Thoracic aorta (tissue), 2 donors: ENCODE measurements at places on chromosomes 1 and 21. TPM values are rescaled to one million over a fixed set of nuclear protein-coding genes. Genes with fewer than 3 reads are reported as not detected.
A peak's percentile ranks its signal among the peaks of the same experiment; 100 is the strongest.

- DNase-seq: no peak
These were observed 16.1 kb downstream of the H6PD start for GRCh38 chr1:9250411-9251381.

- DNase-seq: no peak
These were observed 111.2 kb downstream of the LIPI start for GRCh38 chr21:14099570-14099969.

- no peak for DNase-seq
These were observed 2.1 kb upstream of the RGS1 start for GRCh38 chr1:192573499-192573898.

- DNase-seq: no peak
These were observed 109.8 kb downstream of the OMA1 start for GRCh38 chr1:58436615-58437297.

DNA sequence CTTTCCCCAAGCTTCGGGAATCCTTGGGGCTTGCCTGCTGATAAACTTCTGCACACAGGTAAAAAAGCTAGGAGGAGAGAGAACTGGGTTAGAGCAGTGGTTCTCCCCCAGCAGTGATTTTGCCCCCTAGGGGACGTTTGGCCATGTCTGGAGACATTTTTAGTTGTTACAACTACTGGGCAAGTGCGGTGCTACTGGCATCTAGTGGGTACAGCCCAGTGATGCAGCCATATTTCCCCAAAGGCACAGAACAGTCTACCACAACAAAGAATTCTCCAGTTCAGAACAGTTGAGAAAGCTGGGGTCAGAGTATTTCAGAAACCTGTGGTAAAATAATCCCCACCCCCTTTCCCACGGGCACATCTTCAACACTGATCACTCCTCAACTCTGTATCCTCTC, 41.3 kb downstream of the LRRC71 start:
- DNase-seq: no peak

DNA sequence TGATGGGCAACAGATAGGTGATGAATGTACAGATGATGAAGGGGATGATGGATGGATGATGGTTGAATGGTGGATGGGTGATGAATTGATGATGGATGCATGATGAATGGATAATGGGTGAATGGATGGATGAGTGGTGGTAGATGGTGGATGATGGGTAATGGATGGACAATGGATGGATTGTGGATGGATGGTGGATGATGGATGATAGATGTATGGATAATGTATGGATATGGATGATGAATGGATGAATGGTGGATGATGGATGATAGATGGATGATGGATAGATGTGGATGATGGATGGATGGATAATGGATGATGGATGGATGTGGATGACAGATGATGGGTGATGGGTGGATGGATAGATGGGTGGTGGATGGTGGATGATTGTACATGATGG, 35.7 kb downstream of the WNT3A start:
- no peak for DNase-seq

- peak; percentile 73 for DNase-seq
These were observed 58.9 kb downstream of the VPS26C start for GRCh38 chr21:37208056-37208721.

DNA sequence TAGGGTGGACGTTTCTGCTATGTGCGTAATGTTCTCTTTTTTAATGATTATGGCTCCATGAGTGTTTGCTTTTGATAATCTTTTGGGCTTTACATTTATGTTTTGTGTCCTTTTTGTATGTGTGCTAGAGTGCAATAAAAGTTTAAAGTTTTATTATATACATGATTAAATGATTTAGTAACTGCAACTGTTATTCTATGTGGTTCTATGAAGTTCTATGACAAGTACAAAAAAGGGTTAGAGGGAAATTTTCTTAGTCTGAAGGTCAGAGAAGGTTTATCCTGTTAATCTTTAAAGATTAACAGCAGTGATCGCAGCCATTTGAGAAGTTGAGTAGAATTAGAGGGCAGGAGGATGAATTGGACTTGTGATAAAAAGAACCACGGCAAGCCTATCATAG, 386.4 kb upstream of the CHRM3 start:
- no peak for DNase-seq

- DNase-seq: no peak
These were observed 70.0 kb upstream of the PTGS2 start for GRCh38 chr1:186750257-186750656.

DNA sequence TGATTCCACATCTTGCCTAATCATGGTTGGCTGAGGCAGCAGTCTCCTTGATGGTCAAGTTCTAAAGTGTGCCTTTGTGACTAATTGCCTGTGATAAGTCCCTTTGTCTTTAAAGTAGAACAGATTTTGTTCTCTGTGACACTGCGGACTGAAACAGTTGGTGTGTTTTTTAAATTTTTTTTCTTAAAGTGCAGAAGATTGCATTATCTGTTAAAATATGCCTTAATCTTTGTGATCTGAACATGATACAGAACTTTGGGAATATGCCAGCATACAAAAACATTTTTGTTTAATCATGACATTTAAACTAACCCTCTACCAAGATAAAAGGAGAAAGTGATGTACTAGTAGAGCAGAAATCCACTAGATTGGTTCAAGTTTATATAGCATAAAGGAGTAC, 1260.6 kb upstream of the ADGRL2 start:
- DNase-seq: no peak

DNA sequence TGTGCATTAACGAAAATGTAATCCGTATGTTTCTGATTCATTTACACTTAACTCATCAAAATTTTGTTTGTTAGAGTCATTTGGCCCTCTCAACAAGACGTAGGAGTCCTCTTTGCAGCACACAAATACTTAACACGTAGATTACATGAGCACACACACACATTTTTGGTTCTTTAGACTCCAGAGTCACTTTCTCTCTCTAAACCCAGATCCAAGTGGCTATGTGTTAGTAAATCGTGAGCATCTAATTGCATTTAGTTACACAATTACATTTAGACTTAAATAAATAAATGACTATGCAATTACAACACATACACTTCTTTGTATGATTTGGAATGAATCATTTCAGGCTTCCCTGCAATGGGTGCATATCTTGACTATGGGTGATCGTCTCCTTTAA, 109.0 kb upstream of the GREM2 start:
- DNase-seq: no peak

DNA sequence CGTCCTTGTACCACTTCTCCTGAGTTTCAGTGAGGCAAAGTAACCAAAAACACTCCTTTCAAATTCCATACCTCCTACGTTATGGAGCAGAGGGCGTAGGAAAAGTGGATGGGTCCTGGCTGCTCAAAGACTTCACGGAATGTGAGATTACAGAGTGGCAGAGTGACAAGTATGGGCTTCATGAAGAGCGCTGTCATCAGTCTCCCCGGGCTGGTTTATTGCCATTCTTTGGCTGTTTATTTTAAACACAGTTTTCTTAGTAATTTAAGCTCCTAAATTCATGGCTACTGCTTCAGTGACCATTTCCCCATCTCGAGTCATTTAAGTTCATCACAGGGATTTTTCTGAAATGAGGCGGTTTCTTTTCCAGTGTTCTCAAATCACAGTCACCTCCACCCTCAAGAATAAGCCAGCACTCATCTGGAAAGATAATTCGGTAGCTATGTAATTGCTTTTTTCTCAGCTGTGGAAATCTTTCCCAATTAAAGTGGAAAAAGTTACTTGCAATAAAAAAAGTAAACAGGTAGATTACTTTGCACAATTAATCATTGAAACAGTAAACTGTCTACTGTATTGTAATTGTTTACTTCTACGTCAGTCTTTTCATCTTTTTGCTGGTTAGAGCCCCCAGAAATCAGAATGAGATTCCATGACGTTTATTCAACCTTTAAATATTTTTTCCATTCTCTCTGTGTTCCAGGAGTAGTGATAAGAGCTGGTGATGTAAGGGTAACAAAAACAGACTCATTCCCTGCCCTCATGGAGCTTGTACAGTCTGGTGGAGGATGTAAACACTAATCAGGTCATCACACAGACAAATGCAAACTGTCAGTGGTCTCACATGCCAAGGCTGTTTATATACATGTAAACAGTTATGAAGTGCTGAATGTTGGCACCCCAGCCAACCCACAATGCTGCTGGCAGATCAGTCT, 3.0 kb upstream of the SMYD2 start:
- no peak for DNase-seq

DNA sequence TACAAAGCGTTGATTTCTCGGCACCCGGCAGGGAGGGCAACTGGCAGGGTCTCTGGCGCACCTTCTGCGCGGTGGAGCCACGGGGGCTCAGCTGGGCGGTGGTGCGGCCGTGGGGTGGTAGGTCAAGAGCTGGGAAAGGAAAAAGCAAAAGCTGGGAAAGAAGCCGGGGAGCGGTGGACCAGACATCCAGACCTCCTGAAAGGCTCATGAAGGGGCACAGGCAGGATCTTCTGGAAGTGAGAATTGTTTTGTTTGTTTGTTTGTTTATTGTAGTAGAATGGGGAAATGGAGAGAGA, 7.2 kb upstream of the RNU1-1 start:
- no peak for DNase-seq

DNA sequence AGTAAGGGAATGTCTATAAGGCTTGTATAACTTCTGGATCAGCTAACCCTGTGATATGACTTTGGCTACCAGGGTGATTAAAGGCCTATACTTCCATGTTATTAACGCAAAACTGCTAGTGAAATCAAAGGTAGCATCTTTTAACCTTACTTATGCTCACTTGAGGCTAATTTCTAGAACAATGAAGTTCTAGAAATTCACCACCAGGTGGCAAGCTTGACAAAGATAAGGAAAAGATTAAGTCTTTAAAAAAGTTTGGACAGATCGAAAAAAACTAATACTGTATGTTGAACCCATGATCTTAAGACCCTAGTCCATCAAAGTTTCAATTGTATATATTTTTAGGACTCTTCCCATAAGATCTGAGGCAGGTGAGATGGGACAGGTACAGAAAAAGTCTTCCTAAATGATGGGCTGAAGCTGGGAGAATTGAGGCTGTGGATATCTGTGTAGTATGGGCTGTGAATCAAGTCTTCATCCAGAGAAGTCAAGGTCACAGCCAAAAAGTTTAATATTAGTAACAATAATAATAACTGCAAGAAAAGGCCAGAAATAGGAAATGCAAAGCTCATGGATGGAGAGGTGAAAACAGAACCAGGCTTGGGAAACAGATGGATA, 18.8 kb downstream of the KYAT3 start:
- no peak for DNase-seq

DNA sequence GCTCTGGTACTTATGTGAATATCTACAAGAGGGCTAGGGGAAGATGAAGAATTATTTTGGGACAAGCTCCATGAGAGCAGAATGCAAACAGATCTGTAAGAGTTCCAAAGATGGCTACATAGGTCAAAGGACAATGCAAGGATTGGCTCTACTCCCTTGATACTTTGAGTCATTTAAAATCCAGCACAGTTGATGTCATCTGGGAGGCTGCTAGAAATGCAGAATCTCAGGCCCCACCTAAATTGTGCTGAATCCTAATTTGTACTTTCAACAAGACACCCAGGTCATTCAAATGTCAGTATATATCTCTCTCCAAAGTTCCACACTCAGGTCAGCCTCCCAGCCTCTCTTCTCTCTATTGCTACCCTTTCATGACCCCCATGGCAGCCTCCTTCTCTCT, 23.7 kb upstream of the TADA1 start:
- no peak for DNase-seq

DNA sequence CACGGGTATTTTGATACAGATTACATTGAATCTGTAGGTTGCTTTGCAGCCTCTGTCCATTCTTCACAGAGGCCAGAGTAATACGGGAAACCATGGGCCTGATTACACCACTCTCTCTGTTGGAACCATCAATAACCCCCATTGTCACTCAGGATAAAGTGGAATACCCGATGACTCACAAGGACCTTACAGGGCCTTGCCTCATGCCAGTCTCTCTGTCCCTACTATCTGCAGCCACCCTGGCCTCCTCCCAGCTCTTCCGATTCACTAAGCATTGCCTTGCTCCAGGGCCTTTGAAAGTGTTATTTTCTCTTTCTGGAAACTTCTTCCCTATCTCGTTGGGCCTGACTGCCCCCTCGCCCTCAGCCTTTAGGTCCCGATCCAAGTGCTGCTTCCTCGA, 61.7 kb downstream of the HMGB4 start:
- no peak for DNase-seq

KRTAP7-1 gene
- not detected for total RNA-seq

ST6GALNAC3 gene
- total RNA-seq: 1.4 TPM

KIFAP3 gene
- total RNA-seq: 23.6 TPM

CATSPERE gene
- 1.3 TPM for total RNA-seq

GRCh38 chr1:11455967-11456570, 22.9 kb upstream of the DISP3 start:
- DNase-seq: no peak

DNA sequence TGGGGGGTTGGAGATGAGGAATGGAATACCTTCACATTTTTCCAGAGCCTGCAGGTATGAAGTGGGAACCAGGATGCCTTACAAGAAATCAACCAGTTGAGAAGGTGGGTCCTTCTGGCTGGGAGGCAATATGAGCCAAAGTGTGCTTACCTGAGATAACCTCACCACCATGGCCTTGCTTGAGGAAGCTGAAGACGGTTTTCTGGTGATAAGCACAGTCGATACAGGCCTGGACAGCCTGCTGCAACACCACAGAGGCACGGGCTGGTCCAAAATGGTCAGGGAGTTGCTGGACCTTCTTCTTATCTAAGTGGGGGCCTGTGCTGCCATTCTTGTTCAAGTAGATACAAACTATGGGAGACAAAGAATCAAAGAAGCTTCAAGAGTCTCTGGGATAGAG, 27.0 kb upstream of the SLFNL1 start:
- no peak for DNase-seq

GRCh38 chr1:201444792-201445191, 23.3 kb upstream of the TNNI1 start:
- no peak for DNase-seq

PRDM16 gene
- total RNA-seq: 68.9 TPM

KCNT2 gene
- total RNA-seq: 15.6 TPM

SLC45A3 gene
- 5.3 TPM for total RNA-seq

DNA sequence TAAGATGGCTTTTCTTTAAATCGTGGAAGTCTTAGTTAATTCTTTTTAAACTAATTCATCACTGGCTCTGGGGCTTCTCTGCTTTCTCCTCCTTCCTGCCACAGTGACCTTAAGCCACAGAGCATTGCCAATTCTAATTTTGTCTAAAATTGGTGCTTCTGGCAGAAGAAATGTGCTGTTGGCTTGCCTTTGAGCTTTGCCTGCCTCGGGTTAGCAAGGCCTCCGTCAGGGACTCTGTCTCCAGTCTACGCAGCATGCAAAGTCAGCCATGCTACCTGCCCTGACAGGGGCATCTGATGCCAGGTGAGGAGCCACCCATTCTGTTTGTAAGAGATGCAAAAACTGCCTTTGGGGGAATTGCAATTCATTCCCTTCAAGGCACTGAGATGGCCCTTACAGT, 25.2 kb downstream of the CLDN14 start:
- DNase-seq: no peak

GRCh38 chr1:150576794-150577556, 2.4 kb downstream of the MCL1 start:
- no peak for DNase-seq

DIO1 gene
- not detected for total RNA-seq

GRCh38 chr1:3527774-3528173, 73.3 kb downstream of the ARHGEF16 start:
- DNase-seq: no peak

- DNase-seq: no peak
These were observed 28.2 kb upstream of the EPB41 start for GRCh38 chr1:28885977-28886730.
